Activated T-cell treated with anti-CD3 and anti-CD28 coated beads, Interleukin-2, amount 50 U/mL, for 72 hours (primary cell): ENCODE measurements at places on chromosomes 6 and 20.

- DNase-seq, result no peak
Measured at GRCh38 chr20:53399592-53400335, 193.9 kb downstream of the ZNF217 start.

DNA sequence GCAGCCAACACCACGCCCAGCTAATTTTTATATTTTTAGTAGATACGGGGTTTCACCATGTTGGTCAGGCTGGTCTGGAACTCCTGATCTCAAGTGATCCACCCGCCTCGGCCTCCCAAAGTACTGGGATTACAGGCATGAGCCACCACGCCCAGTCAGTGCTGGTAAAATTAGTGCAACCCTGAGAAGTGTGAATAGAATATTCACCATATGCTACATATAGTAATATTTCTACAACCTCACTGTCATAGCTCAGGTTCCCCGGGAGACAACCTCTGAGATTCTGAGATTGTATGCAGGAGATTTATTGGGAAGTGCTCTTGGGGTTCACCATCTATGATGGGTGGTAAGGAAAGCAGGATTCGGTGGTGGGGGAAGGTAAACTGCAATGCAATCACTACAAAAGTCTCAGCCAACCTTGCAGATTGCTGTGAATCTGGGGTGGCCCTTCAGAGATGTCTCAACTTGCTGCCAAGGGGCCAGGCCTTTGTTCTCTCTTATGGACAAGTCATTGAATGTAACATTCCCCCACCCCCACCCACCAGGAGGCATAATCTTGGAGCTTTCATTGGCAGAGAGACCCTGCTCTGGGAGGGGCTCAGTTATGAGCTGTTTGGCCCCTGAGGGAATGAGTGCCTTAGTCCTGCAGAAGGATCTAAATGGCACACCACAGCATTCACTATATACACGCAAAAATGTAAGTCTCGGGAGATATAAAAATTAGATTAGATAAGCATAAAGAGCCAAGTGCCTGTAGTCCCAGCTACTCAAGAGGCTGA, 34.0 kb upstream of the SEC63 start:
- no peak for DNase-seq

DNA sequence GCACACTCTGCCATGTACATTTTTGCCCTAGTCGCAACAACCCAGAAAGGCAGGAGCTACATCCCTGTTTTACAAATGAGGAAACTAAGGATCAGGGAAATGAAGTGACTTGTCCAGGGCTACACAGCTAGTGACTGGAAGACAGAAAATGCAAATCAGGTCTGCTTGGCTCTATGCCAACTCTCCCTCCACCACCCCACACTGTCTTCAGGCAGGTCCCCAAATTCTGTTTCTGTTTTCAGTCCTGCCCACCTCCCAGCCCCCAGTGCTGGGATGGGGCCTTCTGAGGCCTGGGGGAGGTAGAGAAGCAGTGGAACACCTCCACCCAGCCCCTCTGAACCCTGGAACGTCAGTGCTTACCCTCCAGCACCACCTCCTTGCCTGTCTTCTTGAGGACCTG, 5.1 kb downstream of the SNTA1 start:
- no peak for DNase-seq

GRCh38 chr6:34538581-34538980, 17.5 kb downstream of the SPDEF start:
- DNase-seq, result no peak

GRCh38 chr20:61303675-61304074, 51.6 kb downstream of the CDH4 start:
- DNase-seq, result no peak

DNA sequence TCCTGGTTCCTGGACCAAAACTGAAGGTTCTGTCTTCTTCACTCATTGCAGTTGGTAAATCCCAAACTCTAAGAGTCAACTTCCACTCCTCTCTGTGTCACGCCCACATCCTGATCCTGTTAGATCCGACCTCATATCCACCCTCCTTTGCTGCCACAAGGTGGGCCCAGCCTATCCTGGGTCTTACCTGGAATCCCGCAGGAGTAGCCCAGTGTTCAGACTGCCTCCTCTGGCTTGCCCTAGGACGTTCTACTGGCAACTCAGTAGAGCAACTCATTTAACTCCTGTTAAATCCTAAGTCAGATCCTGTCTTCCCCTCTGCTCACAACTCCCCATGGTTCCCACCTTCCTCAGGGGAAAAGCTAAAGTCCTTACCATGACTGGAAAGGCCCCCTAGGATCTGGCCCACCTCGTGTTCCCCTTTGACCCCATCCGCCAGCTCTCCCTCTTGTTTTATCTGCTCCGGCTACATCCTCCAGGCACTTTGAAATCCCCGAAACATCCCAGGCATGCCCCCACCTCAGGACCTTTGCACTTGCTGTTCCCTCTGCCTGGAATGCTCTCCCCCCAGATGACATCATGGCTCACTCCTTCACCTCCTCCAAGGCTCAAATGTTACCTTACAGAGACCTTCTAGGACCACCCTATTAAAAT, 43.9 kb downstream of the TFEB start:
- no peak for DNase-seq
